Stimulated activated CD8-positive, alpha-beta memory T cell treated with anti-CD3 and anti-CD28 coated beads, Interleukin-4, amount 100 ng/mL, for 1 hour (primary cell): ENCODE measurements at places on chromosomes 16 and 17.

GRCh38 chr16:79523971-79524370 is 76.6 kb downstream of the MAF start:
- DNase-seq, result no peak

- DNase-seq, result no peak
These were observed 98.9 kb downstream of the ZNF423 start for GRCh38 chr16:49756775-49757558.

- DNase-seq, result no peak
These were observed 7.1 kb upstream of the NFATC3 start for GRCh38 chr16:68077866-68078700.

DNA sequence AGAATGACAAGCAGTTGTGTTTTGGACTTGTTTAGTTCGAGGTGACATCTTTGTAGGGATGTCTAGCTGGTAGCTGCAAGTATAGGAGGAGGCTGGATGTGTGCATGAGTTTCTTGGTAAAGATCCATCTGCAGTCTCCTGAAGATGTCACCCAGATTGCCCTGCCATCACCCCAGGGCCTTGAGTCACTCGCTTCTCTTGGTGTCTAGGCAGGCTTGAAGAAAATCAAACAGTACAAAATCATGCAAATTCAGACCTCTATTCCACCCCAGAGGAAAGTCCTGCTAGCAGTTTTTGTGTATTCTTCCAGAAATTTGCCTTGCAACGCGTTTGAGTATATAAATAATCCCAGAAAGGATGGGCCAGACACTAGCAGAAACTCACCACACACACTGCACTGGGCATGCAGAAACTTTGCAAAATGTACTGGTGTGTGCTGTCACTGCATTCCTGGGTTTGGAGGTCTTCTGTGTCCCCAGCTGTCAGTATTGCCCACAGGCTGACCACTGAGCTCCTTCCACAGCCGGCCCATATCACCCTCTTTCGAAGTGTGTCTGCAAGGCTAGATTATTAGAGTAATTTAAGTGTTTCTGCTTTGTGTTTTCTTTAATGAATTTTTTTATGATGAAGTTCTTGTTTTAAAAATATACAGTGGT is 51.5 kb downstream of the TENT4B start:
- no peak for DNase-seq

DNA sequence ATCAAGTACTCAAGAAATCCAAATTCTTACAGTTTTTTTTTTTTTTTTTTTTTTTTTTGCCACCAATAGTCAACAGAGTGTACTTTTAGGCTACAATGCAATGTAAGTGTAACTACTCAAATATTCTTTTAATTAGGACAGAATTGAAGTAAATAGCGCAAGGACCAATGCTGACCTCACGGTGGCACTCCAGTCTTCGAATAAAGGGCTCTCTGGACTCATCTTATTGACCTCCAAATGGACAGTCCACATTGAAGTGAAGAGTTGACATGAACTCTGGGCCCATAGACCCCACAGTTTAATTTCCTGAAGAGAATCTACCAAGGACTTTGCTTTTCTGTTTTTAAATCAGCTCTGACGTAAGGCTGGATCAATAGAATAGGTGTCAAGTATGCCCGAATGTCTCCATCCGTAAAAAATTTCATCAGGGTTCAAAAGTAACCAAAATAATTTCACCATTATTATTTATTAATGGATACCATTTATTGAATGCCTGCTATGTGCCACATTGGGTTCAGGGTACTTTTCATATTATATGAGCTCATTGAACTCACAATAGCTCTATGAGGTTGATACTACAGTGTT is 7.3 kb upstream of the DDX52 start:
- DNase-seq, result no peak

GRCh38 chr17:2023692-2024571 is 1.2 kb downstream of the RTN4RL1 start:
- DNase-seq, result no peak

GRCh38 chr17:19497624-19498023 is 36.0 kb upstream of the SLC47A1 start:
- DNase-seq, result no peak
